ENCODE measurements at places on chromosomes 11 and 22.

DNA sequence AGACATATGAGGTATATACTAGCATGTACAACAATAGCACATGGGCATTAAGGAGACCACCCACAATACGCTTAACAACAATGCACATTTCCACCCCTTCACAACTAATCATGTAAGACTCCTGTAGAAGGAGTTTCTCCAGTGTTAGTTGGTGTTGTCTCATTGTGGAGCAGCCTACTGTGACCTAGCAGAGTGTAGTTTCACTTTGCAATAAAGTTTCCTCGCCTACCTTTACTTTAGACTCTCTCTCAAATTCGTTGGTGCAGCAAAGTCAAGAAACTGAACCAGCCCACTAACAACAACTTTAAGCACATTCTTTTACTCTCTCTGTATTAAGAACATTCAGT is 863.6 kb downstream of the FAM181B start:
- no peak for DNase-seq

DNA sequence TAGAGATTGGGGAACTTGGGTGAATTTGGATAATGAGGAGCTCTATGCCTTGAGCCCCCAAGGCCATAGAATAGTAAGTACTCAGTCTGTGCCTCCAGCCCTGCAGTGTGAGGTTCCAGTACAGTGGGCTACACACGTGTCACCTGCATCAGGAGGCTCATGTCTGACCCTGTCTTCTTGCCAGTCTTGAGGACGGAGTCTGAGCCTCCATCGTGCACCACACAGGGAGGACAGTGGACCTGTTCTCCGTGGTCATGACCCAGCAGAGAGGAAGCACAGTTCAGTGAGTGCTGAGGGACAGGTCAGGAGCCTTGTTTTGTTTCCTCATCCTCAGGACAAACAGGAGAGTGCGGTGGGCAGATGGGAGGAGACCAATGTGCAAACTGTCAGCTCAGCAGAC is 30.8 kb downstream of the RPS13 start:
- no peak for DNase-seq

- DNase-seq, result no peak
Observed at GRCh38 chr11:97638641-97639224, 1248.9 kb downstream of the JRKL start.

DNA sequence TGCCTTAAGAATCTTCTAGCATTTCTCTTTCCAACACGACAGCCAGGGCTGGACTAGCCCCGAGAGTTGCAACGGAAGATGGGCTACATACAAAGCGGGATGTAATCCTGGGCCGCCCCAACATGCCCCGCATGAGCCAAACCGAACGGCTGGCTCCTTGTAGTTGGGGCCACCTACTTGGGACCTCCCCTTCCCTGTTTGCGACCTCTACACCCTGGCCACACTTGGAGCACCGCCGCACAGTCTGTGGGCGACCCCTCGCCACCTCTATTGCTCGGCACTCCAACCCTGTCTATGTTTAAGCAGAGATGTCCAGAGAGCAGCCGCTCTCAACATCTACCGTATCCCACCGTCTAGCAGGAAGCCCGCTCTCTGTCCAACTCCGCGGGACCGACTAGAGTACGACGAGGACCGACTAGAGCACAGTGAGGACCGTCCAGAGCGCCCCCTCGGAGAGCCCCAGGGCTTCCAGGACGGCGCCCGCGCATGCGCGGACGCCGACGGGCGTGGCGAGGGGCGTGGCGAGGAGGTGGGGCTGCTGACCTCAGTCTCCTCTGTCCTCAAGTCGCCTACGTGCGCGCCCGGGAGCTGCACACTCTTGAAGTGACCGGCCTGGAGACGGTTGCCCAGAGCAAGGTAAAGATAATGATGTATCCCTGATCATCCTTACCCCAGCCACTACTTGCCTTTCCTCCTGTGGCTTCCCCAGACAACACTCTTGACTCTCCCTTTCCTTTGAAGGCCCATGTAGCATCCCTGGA is 32.3 kb downstream of the NEAT1 start:
- peak; percentile 51 for DNase-seq

DNA sequence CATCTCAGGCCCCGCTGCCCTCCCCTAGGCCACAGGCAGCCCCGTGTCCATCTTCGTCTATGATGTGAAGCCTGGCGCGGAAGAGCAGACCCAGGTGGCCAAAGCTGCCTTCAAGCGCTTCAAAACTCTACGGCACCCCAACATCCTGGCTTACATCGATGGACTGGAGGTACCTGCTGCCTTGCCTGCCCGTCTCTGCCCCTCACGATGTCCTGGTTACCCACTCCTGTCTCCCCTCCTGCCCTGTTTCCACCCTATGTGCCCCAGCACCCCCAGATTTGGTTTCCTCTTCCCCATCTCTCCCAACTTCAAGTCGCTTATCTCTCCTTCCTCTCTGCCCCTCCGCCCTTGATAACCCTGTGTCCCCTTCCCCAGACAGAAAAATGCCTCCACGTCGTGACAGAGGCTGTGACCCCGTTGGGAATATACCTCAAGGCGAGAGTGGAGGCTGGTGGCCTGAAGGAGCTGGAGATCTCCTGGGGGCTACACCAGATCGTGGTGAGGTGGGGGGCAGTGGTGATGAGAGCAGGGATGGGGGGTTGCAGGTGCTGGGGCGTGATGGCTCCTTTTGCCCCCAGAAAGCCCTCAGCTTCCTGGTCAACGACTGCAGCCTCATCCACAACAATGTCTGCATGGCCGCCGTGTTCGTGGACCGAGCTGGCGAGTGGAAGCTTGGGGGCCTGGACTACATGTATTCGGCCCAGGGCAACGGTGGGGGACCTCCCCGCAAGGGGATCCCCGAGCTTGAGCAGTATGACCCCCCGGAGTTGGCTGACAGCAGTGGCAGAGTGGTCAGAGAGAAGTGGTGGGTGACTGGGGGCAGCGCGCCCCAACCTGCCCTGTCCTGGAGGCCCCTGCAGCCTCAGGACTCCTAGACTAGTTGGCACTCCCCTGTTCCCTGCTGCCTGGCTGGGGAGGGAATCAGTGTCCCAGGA is 930 bp downstream of the SCYL1 start:
- DNase-seq, result peak; percentile 39

DNA sequence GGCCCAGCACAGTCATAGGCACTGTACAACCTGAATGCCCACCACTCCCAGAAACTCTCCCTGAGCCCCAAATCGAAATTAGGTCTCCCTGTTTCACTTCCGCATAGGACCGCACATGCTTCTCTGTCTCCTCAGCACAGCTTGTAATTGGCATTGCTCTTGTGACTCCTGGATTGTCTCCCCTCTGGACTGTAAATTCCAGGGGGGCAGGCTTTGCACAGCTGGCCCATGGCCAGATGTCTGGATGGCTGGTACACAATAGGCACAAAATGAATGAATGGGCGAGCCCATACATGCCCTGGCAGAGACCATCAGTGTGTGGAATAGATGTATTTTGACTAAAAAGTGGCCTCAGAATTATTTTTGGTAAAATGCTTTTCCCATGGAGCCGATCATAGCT is 63.3 kb upstream of the PHF21B start:
- DNase-seq, result no peak

DNA sequence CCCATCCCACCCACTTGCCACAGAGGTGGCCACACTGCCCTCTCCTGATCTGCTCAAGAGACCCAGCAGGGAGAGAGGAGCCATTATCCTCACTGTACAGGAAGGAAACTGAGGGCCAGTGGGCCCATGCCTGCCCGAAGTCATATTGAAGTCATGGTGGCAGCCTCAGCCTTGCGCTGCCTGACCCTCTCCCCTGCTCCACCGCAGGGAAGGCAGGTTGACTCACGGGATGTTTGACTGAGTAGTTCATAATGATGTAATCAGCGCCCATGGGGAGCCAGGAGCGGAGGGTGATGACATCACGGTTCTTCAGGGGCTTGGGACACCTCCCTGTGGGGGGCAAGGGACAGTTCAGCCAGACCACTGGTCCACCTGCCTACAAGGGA is 6.1 kb upstream of the ARAP1 start:
- DNase-seq, result no peak

DNA sequence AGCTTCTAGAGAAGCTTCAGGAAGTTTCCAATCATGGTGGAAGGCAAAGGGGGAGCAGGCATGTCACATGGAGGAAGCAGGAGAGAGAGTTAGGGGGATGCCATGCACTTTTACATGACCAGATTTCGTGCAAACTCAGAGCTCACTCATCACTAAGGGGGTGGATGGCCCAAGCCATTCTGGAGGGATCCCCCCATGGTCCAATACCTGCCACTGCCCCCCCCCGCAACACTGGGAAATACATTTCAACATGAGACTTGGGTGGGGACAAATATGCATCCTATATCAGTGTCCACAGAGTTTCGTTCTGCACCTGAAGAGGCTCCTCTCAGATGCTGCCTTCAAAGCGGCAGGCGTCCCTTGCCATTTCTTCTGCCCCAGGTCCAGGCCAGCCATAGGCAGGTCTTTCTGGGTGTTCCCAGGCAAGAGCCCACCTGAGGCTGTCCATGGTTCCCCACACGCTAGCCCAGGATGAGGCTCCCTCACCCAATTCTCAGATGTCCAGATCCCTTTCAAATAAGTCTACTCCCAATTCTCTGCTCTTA is 1344.3 kb downstream of the TBC1D22A start:
- no peak for DNase-seq

- no peak for DNase-seq
Observed at GRCh38 chr11:120893440-120894201, 130.3 kb upstream of the TBCEL start.

DNA sequence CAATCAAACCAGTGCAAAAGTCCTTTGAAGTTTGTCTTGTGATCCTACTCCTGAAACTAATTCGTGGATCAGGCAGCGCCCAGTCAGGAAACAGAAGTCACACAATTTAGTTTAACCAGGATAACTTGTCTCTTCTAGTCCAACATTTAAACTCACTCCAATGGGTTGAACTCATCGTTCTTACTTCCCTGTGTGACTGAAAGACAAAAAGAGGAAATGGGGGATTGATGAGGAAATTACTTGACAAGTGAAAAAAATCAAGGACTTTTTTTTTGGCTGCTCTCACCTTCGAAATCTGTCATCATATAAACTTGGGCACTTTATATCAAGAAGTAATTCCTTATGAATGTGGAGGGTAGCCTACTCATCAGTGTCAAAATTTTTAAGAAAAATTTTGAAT is 78.4 kb downstream of the HSD17B12 start:
- no peak for DNase-seq
